ENCODE measurements at places on chromosomes 4 and X.

- DNase-seq, result no peak
These were observed 706.3 kb upstream of the TENM3 start for GRCh38 chr4:181536811-181537434.

GRCh38 chrX:11117745-11118144 lies 6.6 kb downstream of the HCCS start:
- DNase-seq, result no peak

DNA sequence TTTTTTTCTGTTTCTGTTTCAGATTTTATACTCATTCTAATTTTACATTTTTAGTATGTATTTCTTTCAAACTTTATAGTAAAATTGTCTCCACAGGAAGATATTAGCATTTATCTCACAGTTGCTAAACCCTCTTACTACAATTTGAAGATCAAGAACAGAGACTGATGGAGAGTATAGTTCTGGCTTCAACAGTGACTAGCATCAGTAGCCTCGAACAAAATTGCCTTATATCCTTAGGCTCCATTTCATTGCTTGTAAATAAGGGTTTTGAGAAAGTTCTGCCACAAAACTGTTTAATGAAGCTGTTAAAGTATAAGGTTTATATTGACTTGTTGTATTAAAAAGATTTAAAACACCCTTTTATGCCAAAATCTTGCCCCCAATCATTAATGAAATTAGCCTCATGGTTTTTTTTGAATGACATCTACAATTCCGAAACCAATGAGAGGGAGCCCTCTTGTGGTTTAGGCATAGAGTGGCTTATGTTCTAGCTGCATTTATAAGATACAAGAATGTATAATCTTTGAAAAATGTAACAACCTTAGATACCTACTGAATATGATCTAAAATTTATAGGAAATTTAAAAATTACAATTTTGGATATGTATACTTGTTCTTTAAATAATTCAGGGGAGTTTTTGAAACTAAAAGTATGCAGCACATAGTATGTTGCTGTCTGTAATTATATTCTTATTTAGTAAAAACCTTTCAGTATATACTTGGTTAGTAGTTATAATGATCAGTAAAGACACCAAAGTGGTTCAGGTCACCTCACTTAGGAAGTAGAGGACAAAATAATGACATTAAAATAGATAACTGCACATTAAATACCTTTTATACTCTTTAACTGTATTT lies 109.8 kb upstream of the HPGD start:
- no peak for DNase-seq

DNA sequence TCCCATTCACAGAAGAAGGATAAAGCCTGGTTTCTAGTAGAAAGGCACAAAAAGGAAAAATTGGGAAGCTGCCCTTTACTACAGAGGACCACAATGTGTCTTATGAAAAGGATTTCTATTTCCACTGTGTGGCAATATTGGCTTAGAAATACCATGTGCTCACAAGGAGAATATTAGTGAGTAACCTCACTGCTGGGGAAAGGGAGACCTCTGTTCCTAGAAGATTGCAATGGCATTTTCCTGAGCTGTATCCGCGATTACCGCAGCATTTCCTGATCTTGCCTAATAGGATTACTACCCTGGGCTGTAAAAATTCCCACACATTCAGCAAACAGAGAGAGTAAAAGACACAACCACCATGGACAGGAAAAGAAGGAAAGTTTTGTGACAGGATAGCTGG lies 308.8 kb upstream of the TECRL start:
- no peak for DNase-seq

- DNase-seq, result no peak
These were observed 221.6 kb downstream of the AFAP1 start for GRCh38 chr4:7717946-7718490.

DNA sequence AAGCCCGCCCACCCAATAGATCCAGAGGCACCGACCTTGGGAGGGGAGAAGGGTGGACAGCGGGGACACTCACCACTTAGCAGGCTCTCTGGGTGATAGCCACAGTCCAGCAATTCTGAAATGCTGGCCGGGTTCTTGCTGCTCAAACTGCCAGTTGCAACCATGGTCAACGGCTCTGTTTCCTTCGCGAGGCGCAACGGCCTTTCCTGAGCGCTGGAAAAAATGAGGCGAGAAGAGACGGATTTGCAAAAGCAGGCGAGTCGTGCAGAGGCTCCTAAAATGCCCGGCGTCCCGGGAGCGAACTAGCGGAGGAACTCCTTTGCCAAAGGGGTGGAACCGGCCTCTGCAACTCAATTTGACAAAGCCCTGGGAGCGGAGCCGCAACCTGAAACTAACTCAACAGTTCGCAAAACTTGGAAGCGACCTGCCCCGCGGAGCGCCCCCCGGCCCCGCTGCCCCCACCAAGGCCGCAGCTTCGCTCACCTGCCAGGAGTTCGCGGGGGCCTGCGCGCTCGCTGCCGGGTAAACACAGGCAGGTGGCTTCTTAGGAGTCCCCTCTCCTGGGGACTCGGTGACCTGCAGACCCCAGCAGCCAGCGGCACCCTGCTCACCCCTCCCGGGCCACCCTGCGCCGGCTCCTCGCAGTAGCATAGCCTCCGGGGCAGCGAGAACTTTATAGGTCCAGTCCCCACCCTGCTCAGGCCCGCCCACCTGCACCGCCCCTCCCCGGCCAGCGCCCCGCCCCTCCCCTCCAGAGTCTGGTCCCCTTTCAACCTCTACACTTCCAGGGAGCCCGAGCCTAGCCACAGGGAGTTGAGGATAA lies at the start of gene DDIT4L:
TSS of gene DDIT4L (minus strand) at position 649 of the 823 bp plus-strand sequence. CDS start at position 164, 485 bp downstream.
- DNase-seq, result no peak

DNA sequence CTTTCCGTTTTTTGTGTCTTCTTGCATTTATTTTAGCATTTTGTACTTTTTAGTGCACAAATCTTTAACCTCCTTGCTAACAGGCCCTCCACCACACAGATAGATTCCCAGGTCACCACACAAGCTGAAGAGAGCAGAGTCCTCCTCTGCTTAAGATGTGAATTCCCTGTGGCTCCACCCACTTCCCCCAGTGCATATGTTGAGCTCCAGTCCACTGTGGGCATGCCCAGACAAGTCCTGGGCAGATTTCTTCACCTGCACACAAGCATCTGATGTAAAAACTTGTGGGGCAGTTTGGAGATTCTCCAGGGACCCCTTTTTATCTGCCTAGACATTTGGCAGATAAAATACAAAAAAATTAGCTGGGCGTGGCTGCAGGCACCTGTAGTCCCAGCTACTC lies 19.8 kb upstream of the PASD1 start:
- no peak for DNase-seq

GRCh38 chrX:18887825-18888212 lies 96.1 kb downstream of the PHKA2 start:
- DNase-seq, result no peak

- no peak for DNase-seq
These were observed at the start of gene ADAMTS3 for GRCh38 chr4:72568959-72569718. Gene ADAMTS3, minus strand, starts transcription at chr4:72569221. Its CDS starts 459 bp downstream, at chr4:72568762.

DNA sequence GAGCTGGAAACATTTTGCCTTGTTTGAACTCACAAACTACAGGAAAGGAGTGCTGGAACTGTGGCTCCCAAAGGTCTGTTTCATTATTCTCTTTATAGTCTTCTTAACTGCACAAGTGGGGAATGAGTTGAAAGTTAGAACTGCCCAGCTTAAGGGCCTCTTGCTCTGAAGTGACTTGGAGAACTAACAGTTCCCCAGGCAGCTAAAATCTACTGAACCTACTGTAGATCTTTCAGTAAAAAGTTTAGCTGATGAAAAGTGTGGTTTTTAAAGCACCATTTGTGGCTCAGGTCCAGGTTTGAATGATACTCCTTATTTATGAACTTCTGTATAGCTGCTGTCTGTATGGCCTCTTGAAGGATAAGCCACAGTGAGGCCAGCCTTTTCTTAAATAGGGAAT lies 353.8 kb downstream of the MAPK10 start:
- no peak for DNase-seq

GRCh38 chrX:52280812-52281211 lies 88.0 kb upstream of the XAGE2 start:
- DNase-seq, result no peak

GRCh38 chr4:119477412-119478053 lies 151.1 kb downstream of the PDE5A start:
- DNase-seq, result no peak

DNA sequence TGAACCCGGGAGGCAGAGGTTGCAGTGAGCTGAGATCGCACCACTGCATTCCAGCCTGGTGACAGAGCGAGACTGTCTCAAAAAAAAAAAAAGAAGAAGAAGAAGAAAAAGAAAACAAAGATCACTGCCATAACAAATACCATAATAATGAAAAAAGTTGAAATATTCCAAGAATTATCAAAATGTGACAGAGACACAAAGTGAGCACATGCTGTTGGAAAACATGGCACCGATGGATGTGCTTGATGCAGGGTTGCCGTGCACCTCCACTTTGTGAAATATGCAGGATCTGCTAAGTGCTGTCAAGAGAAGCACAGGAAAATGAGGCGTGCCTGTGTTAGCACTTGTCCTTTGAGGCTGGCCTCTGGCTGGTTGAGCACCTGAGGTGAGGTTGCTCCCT lies 133.3 kb downstream of the STK32B start:
- DNase-seq, result no peak

DNA sequence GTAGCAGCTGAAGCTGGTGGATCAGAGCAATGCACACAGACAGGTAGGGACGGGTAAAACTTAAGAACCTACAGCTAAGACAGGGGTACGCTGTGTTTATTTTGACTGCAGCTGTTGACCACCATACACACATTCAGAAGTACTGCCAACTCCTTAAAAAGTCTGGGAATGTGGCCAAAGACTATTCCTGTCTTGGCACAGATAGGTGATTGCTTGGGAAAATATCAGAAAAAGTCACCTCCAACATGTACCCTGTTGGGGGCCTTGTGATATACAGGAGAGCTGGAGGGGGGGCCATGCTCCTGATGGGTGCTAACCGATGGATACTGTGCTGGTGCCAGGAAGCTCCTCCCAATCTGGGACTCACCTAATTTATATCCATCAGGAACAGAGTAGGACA lies 121.2 kb downstream of the VCX2 start:
- DNase-seq, result no peak

Data from activated T-helper 1 cell treated with anti-CD3 and anti-CD28 coated beads, Interleukin-2, amount 50 U/mL, for 16 hours (primary cell).